ENCODE measurements at places on chromosomes 3 and 15.

- no peak for DNase-seq
Observed at GRCh38 chr3:69097407-69098086, 12.8 kb downstream of the ARL6IP5 start.

GRCh38 chr3:165892565-165892964 lies 55.3 kb upstream of the BCHE start:
- DNase-seq, result no peak

- DNase-seq, result no peak
Observed at GRCh38 chr3:15367059-15367458, 34.7 kb upstream of the SH3BP5 start.

DNA sequence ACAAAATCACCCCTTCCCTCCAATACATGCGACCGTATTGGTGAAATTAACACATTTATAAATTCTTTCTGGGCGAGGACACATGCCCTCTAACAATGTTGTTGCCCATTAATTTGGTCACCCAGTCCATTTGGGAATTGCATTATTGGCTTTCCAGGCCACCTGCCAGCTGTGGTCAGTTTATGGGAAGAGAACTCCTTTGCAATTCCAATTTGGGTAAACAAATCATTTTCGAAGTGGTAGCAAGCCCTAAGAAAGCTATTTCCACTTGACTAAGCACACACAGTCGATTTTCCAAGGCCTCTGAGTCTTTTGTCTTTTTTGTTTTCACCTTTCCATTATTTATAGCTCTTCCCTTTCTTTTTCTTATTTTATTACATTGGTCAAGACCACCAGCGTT lies 362.3 kb upstream of the RGMA start:
- no peak for DNase-seq

DNA sequence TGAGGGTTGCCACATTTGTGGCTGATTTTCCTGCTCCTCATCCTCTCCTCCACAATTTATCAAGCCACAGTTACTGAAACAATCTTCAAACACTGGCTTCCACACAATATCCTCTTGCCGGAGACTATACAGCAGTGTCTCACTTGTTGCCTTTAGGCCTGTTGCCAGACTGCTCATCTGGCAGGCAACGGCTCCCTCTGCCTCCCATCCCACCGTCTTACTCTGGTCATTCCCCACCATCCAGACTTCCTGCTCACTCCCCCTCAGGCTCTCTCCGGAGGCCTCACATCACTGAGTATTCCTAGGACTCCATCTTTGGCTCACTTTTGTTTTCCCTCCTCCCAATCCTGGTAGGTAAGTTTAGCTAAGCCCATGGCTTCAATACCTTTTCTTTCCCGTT lies 301.9 kb downstream of the IL20RB start:
- DNase-seq, result no peak

GRCh38 chr3:176739159-176739558 lies 458.1 kb downstream of the TBL1XR1 start:
- DNase-seq, result no peak

DNA sequence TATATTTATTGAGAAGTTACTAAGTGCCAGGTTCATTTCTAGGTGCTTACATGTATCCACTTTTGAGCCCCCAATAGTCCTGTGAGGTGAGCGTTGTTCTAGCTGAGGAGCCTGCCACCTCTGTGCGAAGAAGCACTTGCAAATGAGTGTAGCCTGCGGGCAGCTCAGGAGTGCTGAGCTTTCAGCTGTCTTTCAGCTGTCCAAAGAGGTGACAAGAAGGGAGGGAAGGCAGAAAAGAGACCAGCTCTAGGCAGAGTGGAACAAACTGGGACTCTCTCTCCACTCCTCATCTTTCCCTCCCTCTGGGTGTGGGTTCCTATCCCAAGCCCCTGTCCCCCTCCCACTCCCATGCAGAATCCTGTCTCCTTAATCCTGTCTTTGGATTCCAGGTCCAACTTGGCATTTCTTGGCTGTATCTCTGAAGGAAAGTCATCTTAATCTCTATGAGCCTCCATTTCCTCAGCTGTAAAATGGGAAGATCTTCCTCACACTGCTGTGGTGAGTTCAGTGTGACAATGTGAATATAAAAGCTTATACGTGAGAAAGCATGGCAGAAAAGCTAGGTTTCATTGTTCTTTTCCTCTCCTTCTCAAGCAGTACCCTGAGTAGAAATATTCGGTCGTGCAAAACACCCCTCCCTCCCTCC lies 6.7 kb upstream of the SRP14 start:
- no peak for DNase-seq

DNA sequence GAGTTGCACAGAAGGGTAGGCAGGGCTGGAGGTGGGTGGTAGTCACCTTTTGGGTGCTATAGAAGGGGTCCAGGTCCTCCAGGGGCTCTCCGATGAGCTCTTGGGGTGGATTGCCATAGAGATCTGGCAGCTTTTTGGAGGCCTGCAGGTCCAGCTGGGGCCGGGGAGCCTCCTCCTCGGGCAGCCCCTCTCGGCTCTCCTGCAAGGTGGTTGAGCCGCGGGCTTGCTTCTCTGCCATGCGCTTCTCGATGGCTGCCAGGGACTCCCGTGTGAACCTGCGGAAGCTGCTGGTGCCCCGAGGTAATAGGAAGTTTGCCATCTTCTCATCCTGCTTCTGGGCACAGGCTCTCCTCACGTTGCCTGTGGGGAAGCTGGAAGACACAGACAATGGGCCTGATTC lies 16.5 kb downstream of the SCN5A start:
- DNase-seq, result no peak

DNA sequence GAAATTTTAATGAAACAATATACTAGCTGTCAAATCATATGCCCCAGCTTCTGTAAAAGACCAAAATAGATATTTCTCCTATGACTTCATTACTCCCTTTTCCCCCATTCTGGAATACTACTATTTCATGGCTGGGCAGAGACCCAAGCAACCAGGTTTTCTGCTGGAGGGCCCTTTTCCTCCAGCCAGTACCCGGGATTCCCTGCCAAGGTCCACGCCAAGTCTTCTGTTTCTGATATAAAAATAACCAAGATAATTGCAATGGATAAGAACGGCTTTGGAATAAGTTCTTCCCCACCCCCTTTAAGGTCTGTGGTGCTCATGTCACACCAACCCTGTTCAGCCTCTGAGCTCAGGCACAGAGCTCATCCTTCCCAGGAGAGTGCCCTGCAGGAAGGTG lies 17.2 kb upstream of the NMNAT3 start:
- no peak for DNase-seq

GRCh38 chr3:168295027-168295426 lies 199.3 kb upstream of the GOLIM4 start:
- no peak for DNase-seq

GRCh38 chr3:194879126-194879877 lies 193.6 kb downstream of the FAM43A start:
- DNase-seq, result no peak

DNA sequence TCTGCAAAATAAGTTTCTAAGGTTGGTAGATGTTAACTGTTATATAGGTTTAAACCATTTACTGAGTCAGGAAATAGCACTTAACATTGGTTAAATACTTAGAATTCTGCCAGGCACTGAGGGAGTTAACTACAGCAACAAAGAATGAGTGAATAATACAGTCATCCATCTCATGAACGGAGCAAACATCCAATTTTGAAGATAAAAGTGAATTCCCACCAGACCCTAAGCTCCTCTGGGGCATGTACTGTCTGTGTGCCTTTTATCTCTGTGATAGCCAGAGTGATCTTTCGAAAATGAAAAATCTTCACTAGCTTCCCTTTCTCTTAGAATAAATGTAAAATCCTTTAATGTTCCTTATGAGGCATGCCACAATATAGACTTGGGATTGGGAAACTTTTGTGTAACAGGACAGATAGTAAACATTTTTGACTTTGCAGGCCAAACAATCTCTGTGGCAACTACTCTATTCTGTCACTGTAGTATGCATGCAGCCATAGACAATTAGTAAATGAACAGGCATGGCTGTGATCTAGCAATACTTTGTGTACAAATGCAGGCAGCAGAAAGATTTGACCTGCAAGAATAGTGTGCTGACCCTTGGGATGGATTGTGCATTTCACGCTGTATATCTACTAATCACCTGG lies 294.5 kb upstream of the LMCD1 start:
- DNase-seq, result no peak

DNA sequence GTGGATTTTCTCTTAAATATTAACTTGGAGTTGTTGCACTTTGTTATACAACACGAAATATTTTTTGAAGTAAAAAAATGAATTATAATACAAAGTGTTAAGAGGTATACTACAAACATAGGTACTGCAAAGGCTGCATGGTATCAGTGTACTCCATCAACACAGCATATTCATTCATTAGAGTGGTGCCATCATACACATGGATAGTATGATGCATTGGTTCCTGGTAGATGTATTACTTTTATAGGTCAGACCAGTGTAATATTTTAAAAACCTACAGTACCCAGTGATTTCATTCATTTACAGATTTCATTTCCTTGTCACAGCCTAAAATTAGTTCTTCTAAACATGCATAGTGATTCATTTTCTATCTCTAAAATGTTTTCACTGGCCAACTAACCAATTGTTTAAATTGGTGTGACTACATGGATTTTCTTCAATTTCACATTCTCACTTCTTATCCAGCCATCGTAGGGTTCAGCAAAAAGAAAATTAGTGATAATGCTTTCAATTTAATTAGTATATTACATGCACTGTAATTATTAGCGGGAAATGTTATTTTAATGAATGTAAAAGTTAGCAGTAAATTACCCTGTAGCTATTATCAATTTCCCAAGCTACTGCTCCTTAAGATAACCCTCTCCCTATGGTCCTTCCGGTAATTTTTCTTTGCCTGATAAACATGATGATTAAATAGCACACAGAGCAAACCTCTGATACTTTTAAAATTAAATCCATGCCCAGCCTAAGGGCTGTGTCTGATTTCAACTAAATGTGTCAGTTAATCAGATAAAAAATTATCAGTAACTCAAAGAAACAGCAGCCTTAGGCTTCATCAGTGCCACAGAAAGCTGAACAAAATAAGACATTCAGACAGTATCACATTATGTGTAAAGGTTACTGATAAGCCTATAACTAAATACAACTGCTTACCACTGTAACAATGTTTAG lies 68.4 kb downstream of the DPH6 start:
- no peak for DNase-seq

GRCh38 chr15:28915041-28915810 lies 29.5 kb downstream of the APBA2 start:
- DNase-seq, result no peak

- no peak for DNase-seq
Observed at GRCh38 chr3:87727783-87728182, 331.0 kb downstream of the CGGBP1 start.

Data from kidney glomerular epithelial cell (primary cell).